Activated CD8-positive, alpha-beta memory T cell treated with anti-CD3 and anti-CD28 coated beads for 36 hours (primary cell): ENCODE measurements at places on chromosomes 1 and 21. TPM values are rescaled to one million over a fixed set of nuclear protein-coding genes. Genes with fewer than 3 reads are reported as not detected.

TRIM46 gene
- 7.3 TPM for total RNA-seq

RIPPLY3 gene
- total RNA-seq, result 0.08 TPM

IL22RA1 gene
- not detected for total RNA-seq

CCDC17 gene
- 1.7 TPM for total RNA-seq

PRRX1 gene
- not detected for total RNA-seq

AIRE gene
- total RNA-seq, result not detected

NHLH1 gene
- total RNA-seq, result 0.46 TPM

OPRD1 gene
- total RNA-seq, result not detected

PRMT6 gene
- 28.1 TPM for total RNA-seq

IGSF9 gene
- not detected for total RNA-seq
